Astrocyte of the hippocampus (primary cell): ENCODE measurements at places on chromosomes 16 and 17.

- peak; percentile 30 for DNase-seq
These were observed 4.0 kb downstream of the IRX5 start for GRCh38 chr16:54934481-54935265.

- DNase-seq: no peak
These were observed 29.1 kb upstream of the TNS4 start for GRCh38 chr17:40530531-40530994.

- peak; percentile 80 for DNase-seq
These were observed 59.8 kb downstream of the TUBD1 start for GRCh38 chr17:59832883-59833379.

DNA sequence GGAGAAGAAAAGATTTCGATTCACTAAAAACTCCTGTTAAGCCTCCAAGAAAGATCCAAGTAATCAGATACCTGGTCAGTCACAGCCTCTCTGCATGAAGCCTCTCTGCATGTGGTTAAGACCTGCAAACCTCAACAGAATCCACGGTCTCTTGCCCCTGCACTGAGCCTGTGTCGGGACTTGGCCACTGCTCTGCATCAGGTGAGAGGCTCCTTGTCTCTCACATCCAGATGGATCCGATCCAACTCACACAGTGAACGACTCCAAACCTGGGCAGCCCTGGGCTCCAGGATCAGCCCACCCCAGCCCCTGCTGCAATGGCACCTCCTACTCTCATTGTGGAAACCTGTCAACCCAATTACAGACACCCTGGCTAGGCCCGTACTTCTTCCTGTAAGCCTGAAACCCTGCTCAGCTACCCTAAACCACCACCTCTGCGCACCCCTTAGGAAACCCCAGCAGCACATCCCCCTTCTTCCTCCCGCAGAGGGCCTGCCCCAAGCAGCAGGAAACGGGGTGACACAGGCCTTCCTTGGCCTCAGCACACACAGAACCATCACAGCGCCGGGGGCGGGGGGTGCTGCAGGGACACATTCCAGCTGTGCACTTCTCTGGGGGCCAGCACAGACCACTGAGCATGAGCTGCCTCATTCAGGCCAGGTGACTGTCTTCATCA lies 129.5 kb downstream of the ANKRD11 start:
- DNase-seq: no peak

DNA sequence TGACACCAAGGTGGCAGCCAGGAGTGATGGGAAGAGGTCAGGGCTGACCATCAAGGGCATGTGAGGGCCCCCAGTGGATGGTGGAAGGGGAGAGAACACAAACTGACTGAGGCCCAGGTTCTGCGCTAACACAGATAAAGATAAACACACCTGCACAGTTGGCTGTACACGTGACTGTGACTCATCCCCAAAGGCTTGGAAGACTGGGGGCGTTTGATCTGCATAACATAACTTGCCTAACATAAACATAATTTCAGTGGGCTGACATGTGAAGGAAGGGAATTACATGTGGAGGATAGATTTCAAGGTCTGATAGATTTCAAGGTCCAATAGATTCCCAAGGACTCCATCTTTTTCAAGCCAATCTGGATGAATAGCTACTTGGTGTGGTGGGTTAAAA lies 100.9 kb upstream of the TNRC6C start:
- no peak for DNase-seq

GRCh38 chr17:4324463-4324862 lies 42.0 kb downstream of the UBE2G1 start:
- DNase-seq: no peak

DNA sequence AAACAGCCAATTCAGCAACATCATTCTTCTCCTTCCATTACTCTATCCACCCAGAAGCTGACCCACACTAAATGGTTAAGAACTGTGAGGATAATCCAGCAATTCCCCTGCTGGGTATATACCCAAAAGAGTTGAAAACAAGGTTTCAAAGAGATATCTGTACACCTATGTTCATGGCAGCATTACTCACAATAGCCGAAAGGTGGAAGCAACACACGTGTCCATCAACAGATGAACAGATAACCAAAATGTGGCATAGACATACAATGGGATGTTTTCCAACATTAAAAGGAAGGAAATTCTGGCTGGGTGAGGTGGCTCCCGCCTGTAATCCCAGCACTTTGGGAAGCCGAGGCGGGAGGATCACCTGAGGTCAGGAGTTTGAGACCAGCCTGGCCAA lies 19.9 kb downstream of the MIS12 start:
- DNase-seq: no peak
